ENCODE measurements at places on chromosomes 2 and 18.

GRCh38 chr2:229098801-229099200 lies 172.3 kb downstream of the PID1 start:
- H3K27ac ChIP-seq: no peak overlapping the region
- DNase-seq: peak; percentile 59
- H3K4me1 ChIP-seq: peaks cover 4% of the 10 kb centered on the region
- no peak overlapping the region for H3K4me3 ChIP-seq

- H3K4me3 ChIP-seq: no peak overlapping the region
- H3K27me3 ChIP-seq: no peaks in the 10 kb centered on the region
- H3K36me3 ChIP-seq: no peaks in the 10 kb centered on the region
- H3K4me1 ChIP-seq: no peaks in the 10 kb centered on the region
- no peak for DNase-seq
Observed at GRCh38 chr18:23824669-23825068, 135.4 kb downstream of the LAMA3 start.

- H3K4me1 ChIP-seq: no peaks in the 10 kb centered on the region
- H3K4me3 ChIP-seq: no peak overlapping the region
- peak; percentile 91 for DNase-seq
Observed at GRCh38 chr18:55405893-55406406, 182.0 kb downstream of the TCF4 start.

DNA sequence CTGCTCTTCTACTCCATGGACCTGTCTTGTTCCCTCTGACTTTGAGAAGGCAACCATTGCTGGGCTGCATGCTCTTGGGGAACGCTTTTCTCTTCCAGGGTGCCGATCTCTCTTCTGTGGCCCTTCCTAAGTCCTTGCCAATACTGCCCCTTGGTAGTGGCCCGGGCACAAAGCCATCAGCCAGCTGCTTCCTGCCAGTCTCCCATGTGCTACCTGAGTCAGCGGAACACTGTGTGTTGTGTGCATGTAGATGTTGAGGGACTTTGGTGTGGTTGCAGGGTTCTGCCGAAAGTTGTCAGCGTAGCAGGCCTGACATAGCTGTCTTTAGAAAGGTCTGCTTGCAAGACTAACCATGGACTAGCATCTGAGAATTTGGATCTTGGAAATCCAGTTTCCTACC lies 35.4 kb downstream of the MGAT5 start:
- no peaks in the 10 kb centered on the region for H3K36me3 ChIP-seq
- no peaks in the 10 kb centered on the region for H3K4me1 ChIP-seq
- H3K4me3 ChIP-seq: no peak overlapping the region
- no peaks in the 10 kb centered on the region for H3K27me3 ChIP-seq

DNA sequence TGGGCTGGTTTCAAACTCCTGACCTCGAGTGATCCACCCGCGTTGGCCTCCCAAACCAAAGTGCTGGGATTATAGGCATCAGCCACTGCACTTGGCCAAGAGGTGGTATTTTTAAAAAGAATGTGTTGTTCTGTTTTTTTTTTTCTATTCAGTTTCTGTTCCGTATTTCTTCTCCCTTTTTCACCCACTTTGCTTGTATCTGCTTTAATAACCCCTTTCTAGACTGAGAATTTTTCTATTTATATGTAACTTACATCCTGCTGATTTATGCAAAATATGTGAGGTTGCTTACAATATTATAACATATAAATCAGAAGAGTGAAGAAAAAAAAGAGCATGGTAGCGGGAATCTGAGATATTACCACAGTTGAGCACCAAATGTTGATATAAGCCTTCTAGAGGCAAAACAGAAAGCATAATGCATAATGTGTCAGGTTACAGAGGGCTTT lies 17.2 kb upstream of the LYPD6B start:
- no peak for DNase-seq
- no peaks in the 10 kb centered on the region for H3K27me3 ChIP-seq
- no peak overlapping the region for H3K4me3 ChIP-seq
- no peaks in the 10 kb centered on the region for H3K36me3 ChIP-seq

- no peak overlapping the region for H3K27ac ChIP-seq
- no peaks in the 10 kb centered on the region for H3K36me3 ChIP-seq
- no peak overlapping the region for H3K4me3 ChIP-seq
- DNase-seq: no peak
- H3K27me3 ChIP-seq: no peaks in the 10 kb centered on the region
- H3K4me1 ChIP-seq: no peaks in the 10 kb centered on the region
Observed at GRCh38 chr18:11807233-11807632, 44.0 kb upstream of the CHMP1B start.

- no peaks in the 10 kb centered on the region for H3K27me3 ChIP-seq
- peak within 1 kb of the TSS; percentile 100 for H3K4me3 ChIP-seq
Observed at GRCh38 chr2:84970868-84971509, at the start of gene KCMF1. TSS of gene KCMF1 (plus strand) at chr2:84971161. CDS start at chr2:84971452, 291 bp downstream.

GRCh38 chr2:238818561-238818960 lies 29.3 kb upstream of the TWIST2 start:
- no peak overlapping the region for H3K4me3 ChIP-seq
- H3K4me1 ChIP-seq: no peaks in the 10 kb centered on the region
- DNase-seq: no peak
- H3K27ac ChIP-seq: no peak overlapping the region

GRCh38 chr18:42706029-42706608 lies 409.4 kb downstream of the RIT2 start:
- H3K4me3 ChIP-seq: no peak overlapping the region
- no peak overlapping the region for H3K27ac ChIP-seq
- no peaks in the 10 kb centered on the region for H3K27me3 ChIP-seq
- no peaks in the 10 kb centered on the region for H3K36me3 ChIP-seq
- H3K4me1 ChIP-seq: no peaks in the 10 kb centered on the region

DNA sequence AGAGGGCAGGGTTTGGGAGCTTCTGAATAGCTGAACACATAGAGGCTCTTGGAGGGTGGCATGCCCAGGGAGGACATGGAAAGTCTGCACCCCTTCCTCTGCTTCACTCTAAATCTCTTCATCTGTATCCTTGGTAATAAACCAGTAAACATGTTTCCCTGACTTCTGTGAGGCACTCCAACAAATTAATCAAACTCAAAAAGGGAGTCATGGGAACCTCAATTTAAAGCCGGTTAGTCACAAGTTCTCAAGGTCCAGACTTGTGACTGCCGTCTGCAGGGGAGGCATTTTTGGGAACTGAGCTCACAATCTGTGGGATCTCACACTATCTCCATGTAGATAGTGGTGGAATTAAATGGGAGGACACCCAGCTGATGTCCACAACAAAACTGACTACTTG lies 33.1 kb upstream of the STON1 start:
- DNase-seq: no peak
- no peak overlapping the region for H3K4me3 ChIP-seq
- H3K27me3 ChIP-seq: no peaks in the 10 kb centered on the region
- H3K4me1 ChIP-seq: no peaks in the 10 kb centered on the region
- H3K36me3 ChIP-seq: no peaks in the 10 kb centered on the region

All from aorta (tissue), 5 donors.